NCI-H1417 treated with DMSO at 0.1 percent for 48 hours (cell line): ENCODE measurements at places on chromosomes 11 and 22.

DNA sequence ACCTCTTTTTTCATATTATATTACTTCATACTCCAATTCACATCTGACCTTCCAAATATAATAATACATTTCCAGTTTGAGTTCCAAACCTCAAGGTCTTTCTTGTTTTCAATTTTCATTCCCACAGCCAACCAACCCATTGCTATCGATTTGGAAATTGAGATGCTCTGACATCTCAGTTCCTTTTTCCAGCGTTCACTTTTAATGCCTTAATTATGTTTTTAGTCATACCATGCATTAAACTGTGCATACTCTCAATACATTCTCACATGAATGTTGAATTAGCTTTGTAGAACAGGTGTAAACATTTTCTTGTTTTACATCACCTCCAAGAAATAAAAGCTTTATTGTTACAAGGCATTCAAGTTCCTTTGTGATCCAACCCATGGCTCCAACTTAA is 294.2 kb upstream of the ANO3 start:
- DNase-seq, result no peak

- no peak for DNase-seq
These were observed 19.1 kb downstream of the ST14 start for GRCh38 chr11:130178441-130179339.

DNA sequence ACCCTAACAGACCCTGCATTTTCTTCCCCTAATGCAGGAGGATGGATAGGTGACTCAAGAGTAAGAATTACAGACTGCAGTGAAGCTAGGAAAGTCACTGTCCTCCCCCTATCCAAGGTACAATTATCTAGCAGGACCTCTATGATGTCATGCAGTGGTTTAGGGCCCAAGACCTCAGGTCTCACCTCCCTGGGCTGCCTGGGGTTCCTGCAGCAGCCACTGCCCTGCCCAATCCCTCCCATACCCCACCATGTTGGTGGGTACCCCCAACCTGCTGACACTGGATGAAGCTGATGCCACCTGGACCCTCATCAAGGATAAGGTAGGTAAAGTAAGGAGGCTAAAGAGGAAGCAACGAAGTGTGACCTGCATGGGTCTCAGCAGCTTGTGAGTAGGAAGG is at the start of gene C11orf42:
Gene C11orf42 (plus strand): TSS at position 192 of the 400 bp plus-strand sequence. CDS start 59 bp downstream, at position 251.
- no peak for DNase-seq

DNA sequence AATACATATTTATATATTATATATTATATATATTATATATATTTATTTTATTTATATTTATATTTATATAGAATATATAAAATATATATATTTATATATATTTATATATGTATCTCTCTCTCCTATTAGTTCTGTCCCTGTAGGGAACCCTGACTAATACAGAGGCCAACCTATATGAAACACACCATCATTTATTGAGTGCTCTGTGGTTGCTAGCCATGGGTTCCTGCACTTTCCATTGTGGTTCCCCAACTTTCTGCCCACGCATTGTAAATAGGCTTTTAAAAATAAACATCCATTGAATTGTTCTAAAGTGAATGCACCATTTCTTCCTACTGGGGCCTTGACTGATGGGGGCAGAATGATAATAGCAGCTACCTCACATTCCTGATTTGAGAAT is 93.8 kb upstream of the SESN3 start:
- no peak for DNase-seq

- DNase-seq, result no peak
These were observed 169.8 kb downstream of the C11orf91 start for GRCh38 chr11:33530815-33531214.
